Activated CD4-positive, alpha-beta T cell treated with anti-CD3 and anti-CD28 coated beads, Interleukin-2, Interleukin-6, amounts not matched to agents 100 ng/mL and 50 ng/mL, durations not matched to agents 16 hours and 8 hours (primary cell): ENCODE measurements at places on chromosomes 7 and 10.

DNA sequence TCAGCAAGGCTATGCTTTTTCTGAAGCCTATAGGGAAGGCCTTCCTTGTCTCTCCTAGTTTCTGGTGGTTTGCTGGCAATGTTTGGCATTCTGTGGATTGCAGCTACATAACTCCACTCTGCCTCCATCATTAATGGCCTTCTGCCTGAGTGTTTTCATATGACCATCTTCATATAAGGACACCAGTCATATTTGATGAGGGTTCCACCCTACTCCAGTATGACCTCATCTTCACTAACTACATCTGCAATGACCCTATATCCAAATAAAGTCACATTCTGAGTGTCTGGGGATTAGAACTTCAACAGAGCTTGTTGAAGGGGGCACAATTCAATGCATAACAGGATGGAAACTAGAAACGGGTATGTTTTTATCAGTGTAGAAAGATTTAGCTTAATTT lies 22.1 kb downstream of the CAV1 start:
- no peak for DNase-seq

- no peak for DNase-seq
These were observed 16.3 kb downstream of the CUBN start for GRCh38 chr10:17113346-17113745.

- no peak for DNase-seq
These were observed 33.5 kb upstream of the UMAD1 start for GRCh38 chr7:7607010-7607409.

GRCh38 chr7:24717694-24718320 lies 39.5 kb downstream of the GSDME start:
- DNase-seq, result no peak

GRCh38 chr10:23994459-23995046 lies 214.4 kb upstream of the KIAA1217 start:
- DNase-seq, result peak; percentile 59

DNA sequence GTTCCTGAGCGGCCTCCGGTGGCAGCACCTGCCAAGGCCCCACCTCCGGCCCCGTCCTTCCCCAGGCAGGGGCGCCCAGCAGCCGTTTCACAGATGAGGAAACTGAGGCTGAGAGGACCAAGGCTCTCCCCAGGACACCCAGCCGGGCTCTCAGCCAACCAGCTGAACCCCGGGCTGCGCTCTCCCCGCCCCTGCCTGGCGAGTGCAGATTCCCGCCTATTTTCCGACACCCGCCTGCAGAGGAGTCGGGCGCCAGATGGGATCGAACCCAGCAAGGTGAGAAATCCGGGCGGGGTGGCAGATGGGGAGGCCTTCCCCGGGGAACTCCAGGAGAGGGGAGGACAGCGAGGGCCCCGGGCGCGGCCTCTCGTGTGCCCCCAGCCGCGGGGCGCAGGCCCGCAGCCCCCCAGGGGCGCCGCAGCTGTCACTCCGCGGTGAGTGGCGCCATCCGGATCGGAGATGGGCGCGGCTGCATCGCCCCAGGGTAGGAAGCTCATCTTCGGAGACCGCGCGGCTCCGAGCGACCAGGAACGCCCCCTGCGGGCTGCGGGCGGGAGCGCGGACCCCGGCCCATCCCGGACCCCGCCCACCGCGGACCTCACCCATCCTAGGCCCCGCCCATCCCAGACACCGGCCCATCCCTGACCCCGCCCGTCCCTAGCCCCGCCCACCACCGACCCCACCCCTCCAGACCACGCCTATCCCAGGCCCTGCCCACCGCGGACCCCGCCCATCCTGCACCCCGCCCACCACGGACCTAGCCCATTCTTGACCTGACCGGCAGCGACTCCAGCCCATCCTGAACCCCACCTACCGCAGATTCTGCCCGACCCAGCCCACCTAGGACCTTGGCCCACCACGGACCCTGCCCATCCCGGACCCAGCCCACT lies 90.3 kb downstream of the MICALL2 start:
- DNase-seq, result peak; percentile 59

- DNase-seq, result no peak
These were observed 197.9 kb downstream of the IMMP2L start for GRCh38 chr7:111364413-111364812.

GRCh38 chr10:5486853-5487235 lies 12.5 kb downstream of the CALML5 start:
- no peak for DNase-seq

DNA sequence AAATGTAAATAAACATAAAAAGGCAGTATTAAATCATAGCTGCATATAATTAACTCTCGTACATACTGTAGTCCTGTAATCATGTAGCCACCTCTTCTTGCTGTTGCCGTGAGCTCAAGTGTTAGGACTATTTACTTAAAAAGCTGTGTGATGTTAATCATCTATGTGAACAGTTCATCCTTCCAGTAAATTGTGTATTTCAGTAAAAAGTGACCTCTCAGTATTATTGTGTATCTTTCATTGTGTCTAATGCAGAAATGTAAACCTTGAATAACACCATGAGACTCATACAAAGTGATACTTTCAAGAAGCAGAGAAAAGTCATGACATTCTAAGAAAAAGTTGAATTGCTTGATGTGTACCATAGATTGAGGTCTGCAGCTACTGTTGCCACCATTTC lies 38.0 kb downstream of the ADD3 start:
- DNase-seq, result peak; percentile 31

DNA sequence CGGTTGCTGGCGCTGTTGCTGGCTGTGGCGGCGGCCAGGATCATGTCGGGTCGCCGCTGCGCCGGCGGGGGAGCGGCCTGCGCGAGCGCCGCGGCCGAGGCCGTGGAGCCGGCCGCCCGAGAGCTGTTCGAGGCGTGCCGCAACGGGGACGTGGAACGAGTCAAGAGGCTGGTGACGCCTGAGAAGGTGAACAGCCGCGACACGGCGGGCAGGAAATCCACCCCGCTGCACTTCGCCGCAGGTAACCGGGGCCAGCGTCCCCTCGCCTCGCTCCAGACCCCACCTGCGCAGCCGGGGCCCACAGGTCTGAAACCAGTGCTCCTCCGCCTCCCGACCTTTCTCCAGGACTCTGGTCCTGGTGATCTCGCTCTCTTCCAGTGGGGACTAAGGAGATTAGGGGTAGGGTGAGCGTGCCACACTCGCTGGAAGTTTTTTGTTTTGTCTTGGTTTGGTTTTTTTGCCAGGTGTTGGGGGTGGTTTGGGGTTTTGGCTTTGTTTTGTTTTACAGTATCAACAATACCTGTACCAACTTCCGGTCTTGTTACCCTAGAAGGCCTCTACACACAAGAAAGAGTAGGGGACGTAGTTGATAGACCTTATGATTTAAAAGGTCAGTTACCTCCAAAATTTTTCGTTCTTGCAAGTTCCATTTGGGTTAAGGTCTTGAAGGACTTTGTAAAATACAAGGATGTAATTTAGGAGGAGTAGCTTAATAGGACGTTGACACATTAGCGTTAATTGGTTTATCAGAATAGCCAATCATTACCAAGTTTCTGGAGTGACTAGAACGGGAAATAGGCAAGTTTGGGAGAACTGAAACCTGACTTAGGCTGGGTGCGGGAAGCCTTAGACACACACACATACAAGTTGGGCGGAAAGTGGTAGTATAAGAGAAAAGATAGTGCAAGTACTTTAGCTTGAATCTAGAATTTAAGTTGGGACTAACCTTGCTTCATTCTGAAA lies 704 bp downstream of the TNKS2 start:
- peak; percentile 39 for DNase-seq

DNA sequence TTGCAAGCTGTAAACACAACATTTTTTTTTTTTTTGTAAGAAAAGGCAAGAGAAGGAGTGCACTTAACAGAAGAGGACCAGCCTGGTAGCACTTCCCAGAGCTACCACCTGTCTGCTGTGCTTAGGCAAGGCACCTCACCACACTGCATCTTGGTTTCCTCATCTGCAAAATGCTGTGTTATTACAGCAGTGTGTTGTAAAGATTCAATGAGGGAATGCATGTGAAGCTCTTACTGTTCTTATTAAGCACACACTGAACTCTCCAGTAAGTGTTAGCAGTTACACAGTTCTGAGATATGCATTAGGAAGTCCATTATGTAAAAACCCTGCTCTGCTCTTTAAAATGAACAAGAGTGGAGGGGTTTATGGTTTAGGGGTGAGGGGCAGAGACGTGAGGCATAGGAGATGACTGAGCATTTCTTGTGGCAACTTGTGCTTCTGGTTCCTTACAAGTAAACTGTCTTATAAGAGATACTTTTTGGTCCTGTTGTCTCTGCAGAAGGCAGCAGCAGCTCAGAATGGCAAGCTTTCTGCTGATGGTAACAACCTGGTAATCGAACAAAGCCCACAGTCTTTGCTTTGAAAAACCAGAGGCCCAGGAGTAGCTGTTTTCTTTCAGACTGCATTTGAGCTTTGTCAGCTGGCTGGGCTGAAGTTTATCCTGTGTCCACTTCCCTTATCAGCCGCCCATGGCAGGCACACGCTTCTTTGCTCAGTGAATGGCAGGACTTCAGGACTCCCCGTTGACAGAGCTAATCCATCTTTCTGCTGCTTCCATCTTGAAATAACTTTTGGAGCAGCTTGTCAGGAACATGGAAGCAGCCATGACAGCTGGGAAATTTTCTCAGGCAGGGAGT lies 98.8 kb upstream of the BMPER start:
- no peak for DNase-seq

GRCh38 chr10:25026463-25026862 lies 10.1 kb downstream of the THNSL1 start:
- no peak for DNase-seq

DNA sequence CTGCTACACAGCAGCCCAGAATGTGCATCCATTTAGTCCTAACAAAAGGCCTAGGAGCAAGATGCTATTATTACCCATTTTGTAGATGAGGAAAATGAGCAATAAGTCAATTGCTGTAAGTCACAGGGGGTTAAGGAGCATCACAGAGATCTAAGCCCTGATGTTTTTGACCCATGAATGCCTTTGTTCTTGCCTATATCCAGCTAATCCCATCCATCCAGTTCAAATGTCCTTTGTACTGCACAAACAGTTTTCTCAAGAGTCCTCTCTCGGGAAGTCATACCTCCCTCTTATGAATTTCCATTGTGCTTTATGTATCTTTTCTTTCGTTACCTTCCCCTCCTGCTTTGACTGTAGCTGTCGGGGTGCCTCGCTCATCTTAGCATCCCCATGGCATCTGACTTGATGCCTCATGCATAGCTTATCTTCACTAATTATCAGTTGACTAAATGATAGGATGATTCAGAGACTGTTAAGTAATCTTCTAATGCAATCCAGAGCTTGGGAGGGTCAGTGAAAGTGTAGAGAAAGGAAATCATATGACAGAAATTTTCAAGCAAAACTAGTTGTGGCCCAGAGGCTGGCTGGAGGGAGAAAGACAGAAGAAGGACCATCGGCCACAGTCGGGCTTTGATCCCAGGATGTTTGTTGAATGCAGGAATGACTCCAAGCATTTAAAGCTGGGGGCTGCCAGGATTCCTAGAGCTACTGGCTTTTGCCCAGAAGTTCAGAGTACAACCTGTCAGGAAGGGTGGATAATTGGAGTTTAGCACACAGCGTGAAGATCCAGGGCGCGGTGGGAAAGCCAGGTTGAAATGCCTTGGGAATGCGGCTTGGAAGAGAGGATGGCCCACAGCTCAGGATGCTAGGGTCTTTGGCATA lies 23.5 kb downstream of the BLVRA start:
- DNase-seq, result no peak

DNA sequence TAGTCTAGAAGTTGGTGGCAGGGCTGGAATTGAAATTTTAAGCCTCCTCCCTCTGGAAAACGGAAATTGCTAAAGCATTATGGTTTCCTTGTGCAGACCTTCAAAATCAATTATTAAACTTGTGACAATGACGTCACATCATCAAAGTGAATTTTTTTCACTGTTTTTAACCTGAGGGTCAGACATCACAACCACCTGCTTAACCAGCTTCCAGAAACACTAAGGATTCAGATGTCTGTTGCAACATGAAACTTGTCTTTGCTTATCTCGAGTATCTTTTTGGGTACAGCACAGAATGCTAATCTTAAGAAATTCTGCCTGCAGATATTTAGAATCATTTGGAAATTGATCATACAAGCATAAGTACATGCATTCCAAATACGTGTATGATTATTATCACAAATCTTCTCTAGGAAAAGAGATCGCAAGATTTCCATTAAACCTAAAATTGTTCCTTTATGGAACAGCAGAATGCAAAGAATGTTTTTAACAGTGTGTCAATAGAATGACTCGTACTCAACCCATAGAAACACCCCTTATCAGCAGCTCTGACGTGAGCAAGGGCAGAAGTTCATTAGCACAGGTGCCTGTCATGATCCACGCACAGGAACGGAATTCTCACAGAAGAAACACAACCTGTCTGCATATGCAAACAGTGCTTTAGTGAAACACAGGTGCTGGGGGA lies 4.1 kb upstream of the GTPBP4 start:
- no peak for DNase-seq

GRCh38 chr10:6163364-6164270 lies 39.1 kb upstream of the PFKFB3 start:
- peak; percentile 94 for DNase-seq

- peak; percentile 25 for DNase-seq
These were observed 11.4 kb downstream of the GIMAP6 start for GRCh38 chr7:150620617-150621371.
